Heart left ventricle (tissue), 16 donors: ENCODE measurements at places on chromosomes 16 and 17.

GRCh38 chr17:27491713-27492190 is 35.5 kb downstream of the KSR1 start:
- no peak for DNase-seq

- no peak for DNase-seq
Observed at GRCh38 chr16:30710971-30711370, 12.0 kb downstream of the SRCAP start.

- DNase-seq, result no peak
Observed at GRCh38 chr16:17461951-17462729, 8.6 kb downstream of the XYLT1 start.

GRCh38 chr17:68937890-68938514 is 17.2 kb downstream of the ABCA8 start:
- DNase-seq, result no peak

DNA sequence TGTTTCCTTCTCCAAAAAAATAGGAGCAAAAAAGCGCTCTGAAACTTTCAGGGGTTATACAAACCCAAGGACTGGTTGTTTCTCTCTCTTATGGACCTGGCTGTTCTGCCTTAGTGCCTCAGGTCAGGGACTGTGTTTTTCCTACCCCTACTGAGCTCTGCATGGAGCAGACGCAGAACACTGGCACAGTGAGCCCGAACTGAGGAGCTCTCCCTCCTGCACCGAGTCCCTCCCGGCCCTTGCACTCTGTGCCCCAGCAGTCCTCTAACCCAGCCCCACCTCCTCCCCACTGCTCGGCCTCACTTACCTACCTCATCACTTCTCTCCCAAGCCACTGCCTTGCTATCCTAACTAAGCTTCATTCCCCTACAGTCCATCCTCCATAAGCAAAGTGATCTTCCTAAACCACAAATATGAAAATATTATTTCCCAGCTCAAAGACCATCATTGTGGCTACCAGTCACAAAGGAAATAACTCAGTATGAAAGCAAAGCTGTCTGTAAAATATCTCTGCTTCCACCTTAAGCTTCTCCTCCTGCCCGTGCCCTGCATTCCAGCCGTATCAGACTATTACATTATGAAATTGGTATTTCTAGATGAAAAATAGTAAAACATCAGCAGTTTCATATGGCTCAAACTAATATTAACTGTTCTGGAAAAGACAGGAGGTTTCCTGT is 13.6 kb downstream of the MEIOB start:
- no peak for DNase-seq

DNA sequence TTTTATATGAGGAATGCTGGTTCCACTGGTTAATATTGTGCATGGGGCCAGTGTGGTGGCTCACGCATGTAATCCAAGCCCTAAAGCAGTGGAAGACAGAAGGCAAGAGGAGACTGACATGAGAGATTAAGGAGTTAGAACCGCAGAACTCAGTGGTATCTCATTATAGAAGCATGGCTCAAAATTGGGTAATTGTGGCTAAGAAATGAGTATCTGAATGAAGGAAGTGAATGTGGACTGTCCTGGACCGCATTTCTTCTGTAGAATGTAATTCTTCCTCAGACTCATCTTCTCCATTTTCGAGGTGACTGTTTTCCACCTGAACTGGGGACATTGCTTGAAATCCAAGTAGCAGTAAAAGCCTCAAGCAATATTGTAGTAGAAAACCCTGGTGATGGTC is 42.6 kb upstream of the CDR2 start:
- DNase-seq, result no peak

GRCh38 chr17:43151880-43152456 is 19.0 kb upstream of the NBR1 start:
- no peak for DNase-seq

- DNase-seq, result no peak
Observed at GRCh38 chr16:23026784-23027362, 122.4 kb downstream of the USP31 start.

DNA sequence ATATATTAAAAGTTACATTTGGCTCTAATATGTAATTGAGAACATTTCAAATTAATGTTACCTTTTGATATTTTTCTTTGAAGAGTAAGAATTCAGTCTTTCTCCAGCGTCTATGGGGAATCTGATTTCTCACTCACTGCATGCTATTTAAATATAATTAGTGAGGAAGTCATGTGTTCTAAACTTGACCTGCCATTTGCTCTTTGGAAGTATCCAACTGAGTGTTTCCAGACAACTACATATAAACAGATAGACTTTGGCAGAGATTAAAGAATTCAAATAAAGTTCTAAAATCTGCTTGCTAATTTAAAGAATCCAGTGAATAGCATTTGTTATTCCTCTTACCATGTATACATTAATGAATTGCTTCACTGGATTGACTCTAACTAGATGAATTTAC is 23.5 kb downstream of the OMG start:
- DNase-seq, result no peak

DNA sequence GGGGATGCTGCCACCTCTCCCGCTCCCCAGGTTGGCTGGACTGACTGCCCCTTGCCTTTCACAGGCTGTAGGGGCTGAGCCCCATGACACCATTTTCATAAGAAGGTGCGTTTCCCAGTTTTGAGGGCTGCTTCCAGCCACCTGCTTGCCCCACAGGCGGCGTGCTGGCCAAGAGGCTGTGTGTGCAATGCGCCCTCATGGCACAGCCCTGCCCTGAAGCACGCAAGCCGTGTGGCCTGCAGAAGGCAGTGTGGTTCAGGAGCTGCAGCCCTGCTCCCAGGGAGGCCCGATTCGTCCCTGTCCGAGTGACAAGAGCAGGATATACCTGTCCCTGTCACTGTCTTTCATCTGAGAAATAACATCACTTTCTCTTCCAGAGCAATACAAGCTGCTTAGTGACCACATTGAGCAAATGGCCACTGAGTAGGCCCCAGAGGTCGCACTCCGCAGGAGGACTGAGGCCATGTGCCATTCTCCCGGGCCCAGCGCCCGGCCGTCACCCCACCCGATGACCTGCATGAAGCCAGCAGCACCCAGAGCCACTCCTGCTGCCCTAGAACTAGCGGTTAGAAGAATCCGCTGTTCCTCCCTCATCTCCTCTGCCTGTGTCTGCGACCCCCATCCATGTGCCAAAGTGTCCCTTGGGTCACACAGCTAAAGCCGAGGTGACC is 24.2 kb downstream of the CIBAR2 start:
- no peak for DNase-seq

DNA sequence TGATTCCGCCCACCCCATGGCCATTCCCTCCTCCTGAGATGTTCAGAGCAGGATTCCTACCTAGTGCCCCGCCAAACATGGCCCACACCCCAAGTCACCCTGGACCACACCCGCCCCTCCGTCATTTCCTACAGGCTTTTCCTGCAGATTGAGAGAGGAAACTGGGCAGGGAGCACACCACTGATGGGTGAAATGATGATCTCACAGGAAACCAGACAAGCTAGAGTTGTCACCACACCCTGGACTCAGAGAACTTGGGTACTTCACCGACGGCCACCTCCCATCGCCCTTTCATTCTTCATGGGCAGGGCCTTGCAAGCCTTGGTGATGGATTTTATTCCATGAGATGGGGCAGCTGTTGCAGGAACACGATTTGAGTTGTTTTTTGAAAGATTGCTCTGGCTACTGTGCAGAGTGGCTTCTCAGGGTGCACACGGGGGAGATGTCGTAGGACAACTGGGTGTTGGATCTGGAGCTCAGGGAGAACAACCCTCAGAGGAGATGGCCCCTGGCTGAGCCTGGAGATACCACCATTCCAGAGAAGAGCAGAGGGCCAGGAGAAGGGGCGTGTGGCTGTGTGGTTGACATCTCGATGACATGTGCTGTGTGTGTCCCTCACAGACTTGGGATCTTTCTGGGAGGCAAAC is 7.4 kb upstream of the B9D1 start:
- peak; percentile 55 for DNase-seq

DNA sequence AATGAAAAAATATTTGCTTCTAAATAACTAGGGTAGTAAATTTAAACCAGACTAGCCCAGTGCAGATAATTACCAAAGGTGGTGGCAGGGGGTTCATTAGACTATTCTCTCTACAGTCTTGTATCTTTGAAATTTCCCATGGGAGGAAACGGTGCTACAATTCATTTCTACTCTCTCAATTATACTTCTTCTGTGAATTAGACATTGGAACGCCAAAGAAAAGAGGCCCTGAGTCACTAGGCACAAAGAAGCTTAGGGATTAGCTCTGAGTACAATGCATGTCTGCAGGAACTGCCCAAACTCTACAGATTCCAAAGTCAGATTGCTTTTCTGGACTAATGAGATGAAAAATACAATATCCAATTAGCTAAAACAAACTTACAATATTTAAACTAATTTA is 30.7 kb upstream of the ARL6IP1 start:
- no peak for DNase-seq

- no peak for DNase-seq
Observed at GRCh38 chr17:1643999-1644492, 1.5 kb downstream of the SCARF1 start.

- no peak for DNase-seq
Observed at GRCh38 chr16:88879788-88880055, 13.3 kb upstream of the PABPN1L start.

GRCh38 chr16:79402356-79402755 is 198.2 kb downstream of the MAF start:
- no peak for DNase-seq

- DNase-seq, result no peak
Observed at GRCh38 chr17:79183043-79183292, 108.3 kb downstream of the ENGASE start.

GRCh38 chr17:79667746-79668145 is 56.9 kb upstream of the RBFOX3 start:
- no peak for DNase-seq

GRCh38 chr16:3951861-3952736 is 71.6 kb upstream of the CREBBP start:
- DNase-seq, result no peak

DNA sequence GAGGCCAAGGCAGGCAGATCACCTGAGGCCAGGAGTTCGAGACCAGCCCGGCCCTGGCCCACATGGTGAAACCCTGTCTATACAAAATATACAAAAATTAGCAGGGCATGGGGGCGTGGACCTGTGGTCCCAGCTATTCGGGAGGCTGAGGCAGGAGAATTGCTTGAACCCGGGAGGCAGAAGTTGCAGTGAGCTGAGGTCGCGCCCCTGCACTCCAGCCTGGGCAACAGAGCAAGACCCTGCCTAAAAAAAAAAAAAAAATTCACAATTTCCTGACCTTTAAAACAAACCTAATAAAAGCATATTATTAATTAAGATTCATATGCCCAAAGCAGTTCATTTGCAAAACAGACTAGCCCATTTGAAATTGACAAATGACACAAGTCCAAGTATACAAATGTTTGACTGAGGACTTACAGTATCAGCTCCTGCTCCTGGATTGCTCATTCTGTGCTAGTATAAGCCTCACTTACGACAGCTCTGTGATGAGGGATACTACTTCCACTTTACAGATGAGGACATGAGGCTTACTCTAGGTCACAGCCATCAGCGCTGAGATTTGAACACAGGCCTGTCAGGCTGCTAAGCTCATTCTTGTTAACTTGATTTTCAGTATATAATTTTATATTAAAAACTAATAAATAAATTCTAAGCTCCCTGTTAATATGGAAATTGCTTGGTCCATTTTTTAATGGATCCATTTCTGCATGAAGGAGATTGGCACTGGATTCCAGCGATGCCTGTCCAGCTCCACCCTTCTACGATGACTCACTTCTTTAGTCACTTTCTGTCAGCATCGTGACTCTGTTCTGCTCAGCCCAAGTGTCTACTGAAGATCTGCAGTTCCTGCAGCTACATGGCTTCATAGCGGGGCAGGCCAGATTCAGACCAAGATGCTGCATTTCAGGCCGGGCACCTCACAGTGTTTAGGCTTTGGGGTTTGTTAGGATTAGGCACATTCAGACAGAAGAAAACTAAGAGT is 88.2 kb downstream of the WDR59 start:
- DNase-seq, result no peak

GRCh38 chr17:40422990-40423633 is 5.4 kb upstream of the TOP2A start:
- DNase-seq, result no peak

DNA sequence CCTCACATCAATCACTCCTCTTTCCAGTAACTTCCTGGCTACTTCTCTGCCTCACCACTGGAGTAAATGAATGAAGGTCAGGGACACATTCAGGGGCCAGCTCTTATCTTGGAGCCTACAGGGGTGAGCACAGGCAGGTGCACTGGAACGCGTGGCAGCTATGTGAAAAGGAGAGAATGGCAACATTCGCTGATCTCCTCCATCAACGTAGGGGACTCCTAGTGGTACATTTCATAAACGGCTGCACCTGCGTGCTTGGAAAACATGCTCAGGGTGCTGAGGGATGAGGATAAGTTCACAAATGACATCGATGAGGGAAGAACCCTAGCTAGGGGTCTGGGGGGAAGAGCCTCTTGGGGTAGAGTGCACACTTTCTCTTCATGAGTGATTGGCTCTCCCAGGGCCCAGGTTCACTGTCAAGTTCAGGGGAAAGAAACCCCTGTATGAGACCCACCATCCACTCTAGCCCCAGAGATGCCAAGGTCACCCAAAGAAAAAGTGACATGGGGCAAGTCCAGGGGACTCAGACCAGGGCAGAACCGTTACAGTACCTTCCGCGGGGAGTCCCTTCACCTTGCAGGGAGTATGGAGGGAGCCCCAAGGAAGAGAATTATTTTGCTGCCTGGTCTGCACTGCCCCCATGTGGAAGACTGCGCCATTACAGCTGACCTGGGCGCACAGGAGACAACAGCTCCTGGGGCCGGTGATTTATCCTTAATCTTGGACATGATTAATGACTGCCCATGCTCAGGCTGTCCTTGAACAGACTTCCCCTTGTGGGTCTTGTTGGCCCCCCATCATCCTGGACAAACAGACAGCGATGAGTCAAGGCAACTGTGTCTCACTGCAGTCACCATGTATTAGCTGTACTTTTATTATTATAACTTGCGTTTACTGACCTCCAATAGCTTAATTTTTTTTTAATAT is 30.1 kb downstream of the VAC14 start:
- peak; percentile 35 for DNase-seq
